Epithelial cell of umbilical artery (primary cell): ENCODE measurements at places on chromosomes 6 and 20. TPM values are rescaled to one million over a fixed set of nuclear protein-coding genes. Genes with fewer than 3 reads are reported as not detected.

Gene KCNB1
- under 0.01 TPM in 1 of 2 replicates, not detected in the other for total RNA-seq

Gene NOL4L
- total RNA-seq, result 9.9 and 17.2 TPM in 2 replicates

Gene DEFB124
- total RNA-seq, result not detected in 2 replicates

Gene PERP
- total RNA-seq, result 9.1 and 11.4 TPM in 2 replicates

Gene TMC2
- total RNA-seq, result not detected in 2 replicates

Gene OPRM1
- total RNA-seq, result not detected in 2 replicates

Gene SLC12A5
- total RNA-seq, result under 0.01 and 0.32 TPM in 2 replicates

Gene NCOA5
- total RNA-seq, result 10.4 and 10.9 TPM in 2 replicates

Gene CCM2L
- 5.5 and 9.1 TPM in 2 replicates for total RNA-seq
